Naive thymus-derived CD4-positive, alpha-beta T cell (primary cell): ENCODE measurements at places on chromosomes 11 and 22.

GRCh38 chr11:77630157-77630710 lies 7.4 kb downstream of the CLNS1A start:
- no peak overlapping the region for H3K27ac ChIP-seq
- no peak for DNase-seq
- H3K27me3 ChIP-seq, result no peaks in the 10 kb centered on the region
- H3K36me3 ChIP-seq, result no peaks in the 10 kb centered on the region
- H3K4me1 ChIP-seq, result peaks cover 5% of the 10 kb centered on the region

DNA sequence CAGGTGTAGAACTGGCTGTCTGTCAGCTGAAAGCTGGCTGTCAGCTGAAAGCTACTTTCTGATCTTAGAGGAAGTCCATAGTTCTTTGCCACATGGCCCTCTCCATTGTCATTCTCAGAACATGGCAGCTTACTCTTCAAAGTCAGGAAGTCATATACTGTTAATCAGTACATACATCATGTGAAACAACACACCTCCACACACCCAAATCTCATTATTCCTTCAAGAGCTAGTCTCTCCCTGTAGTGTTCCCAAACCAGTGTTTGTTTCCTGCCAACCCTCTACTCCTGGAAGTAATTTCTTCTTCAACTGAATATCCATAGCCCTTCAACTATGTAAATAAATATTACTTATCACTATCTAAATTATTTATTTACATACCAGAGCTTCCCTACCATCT lies 58.9 kb downstream of the OR5AK2 start:
- no peaks in the 10 kb centered on the region for H3K4me1 ChIP-seq
- no peak overlapping the region for H3K4me3 ChIP-seq
- no peaks in the 10 kb centered on the region for H3K27me3 ChIP-seq
- H3K36me3 ChIP-seq, result no peaks in the 10 kb centered on the region

- no peak overlapping the region for H3K4me3 ChIP-seq
- H3K27ac ChIP-seq, result no peak overlapping the region
- H3K27me3 ChIP-seq, result no peaks in the 10 kb centered on the region
- H3K36me3 ChIP-seq, result no peaks in the 10 kb centered on the region
- DNase-seq, result no peak
- H3K4me1 ChIP-seq, result no peaks in the 10 kb centered on the region
These were observed 6.9 kb upstream of the PSMC3 start for GRCh38 chr11:47433157-47433556.

GRCh38 chr11:102989379-102990047 lies 34.0 kb upstream of the MMP13 start:
- no peak overlapping the region for H3K4me3 ChIP-seq
- no peaks in the 10 kb centered on the region for H3K27me3 ChIP-seq
- no peak for DNase-seq
- H3K4me1 ChIP-seq, result no peaks in the 10 kb centered on the region

- no peaks in the 10 kb centered on the region for H3K27me3 ChIP-seq
- no peak for DNase-seq
- no peak overlapping the region for H3K27ac ChIP-seq
These were observed 814.5 kb downstream of the OPCML start for GRCh38 chr11:132717824-132718223.

DNA sequence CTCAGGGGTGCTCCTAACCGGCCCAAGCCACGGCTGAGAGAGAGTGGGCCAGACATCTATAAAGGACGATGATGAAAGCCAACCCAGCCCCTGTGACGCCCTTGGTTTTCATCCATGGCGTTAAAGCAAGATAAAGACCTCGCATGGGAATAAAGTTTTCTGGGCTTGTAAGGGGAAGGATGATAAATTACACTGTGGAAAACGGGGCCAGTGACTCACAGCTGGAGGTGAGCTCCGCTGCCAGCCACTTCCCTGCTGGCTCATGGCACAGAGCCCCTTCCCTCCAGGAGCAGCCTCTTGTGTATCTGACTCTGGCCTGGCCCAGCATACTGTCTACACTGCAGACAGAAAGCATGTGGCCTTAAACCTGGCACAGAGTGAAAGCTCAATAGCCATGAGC lies 503.2 kb upstream of the B3GAT1 start:
- H3K4me3 ChIP-seq, result no peak overlapping the region
- no peaks in the 10 kb centered on the region for H3K27me3 ChIP-seq
- H3K36me3 ChIP-seq, result no peaks in the 10 kb centered on the region

DNA sequence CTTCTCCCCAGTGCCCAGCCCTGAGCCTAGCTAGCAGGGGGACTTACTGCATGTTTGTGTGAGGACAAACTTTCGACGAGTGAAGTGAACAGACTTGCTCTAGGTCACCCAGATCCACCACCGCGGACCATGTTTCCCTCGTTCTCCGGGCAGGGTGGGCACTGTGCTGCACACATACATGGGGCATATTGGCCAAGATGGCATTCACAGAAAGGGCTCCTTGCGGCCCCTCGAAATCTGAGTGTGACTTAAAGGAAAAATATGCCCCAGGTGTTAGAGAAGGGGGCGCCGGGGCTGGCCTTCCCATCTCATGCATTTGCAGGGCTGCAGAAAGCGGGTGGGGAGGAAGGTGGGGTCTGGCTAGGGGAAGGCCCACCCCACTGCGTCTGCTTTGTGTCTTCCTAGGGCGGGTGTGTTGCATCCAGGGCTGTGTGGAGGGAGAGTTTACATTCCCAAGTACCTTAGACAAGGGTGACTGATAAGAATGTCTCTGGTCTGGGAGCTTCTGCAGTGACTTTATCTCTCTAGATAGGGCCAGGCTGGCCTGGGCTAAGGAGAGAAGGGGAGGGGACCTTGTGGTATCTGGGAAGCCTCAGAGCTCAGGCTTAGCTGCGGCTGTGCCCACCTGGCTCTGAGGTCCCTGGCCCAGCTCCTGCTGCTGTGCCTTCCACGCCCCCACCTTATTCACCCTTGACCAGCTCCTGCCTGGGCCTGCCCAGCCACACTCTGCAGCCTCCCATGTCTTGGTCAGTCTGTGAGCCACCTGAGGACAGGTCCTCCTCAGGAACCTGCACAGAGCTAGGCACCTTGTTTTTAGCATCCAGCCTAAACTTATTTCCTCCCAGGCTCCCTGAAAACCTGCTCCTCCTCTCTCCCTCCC lies 45.8 kb downstream of the LRRC32 start:
- H3K27ac ChIP-seq, result no peak overlapping the region
- H3K36me3 ChIP-seq, result no peaks in the 10 kb centered on the region
- no peaks in the 10 kb centered on the region for H3K27me3 ChIP-seq
- DNase-seq, result no peak
- no peak overlapping the region for H3K4me3 ChIP-seq

DNA sequence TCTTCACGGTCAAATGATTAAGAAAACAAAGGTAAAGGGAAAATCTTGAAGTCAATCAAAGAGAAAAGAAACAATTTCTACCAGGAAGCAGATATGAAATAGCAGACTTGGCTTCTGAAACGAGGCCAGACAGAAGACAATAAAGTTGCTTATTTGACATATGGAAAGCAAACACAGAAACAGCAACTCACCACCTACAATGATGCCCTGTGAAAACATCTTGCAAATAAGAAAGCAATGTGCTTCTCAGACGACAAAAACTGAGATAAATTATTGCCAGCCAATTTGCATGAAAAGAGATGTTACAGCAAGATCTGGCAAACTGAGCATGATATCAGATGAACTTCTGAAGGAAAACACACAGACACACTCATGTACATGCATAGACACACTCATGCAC lies 45.9 kb upstream of the CTSC start:
- H3K4me1 ChIP-seq, result no peaks in the 10 kb centered on the region
- H3K36me3 ChIP-seq, result no peaks in the 10 kb centered on the region
- H3K27me3 ChIP-seq, result no peaks in the 10 kb centered on the region
- no peak overlapping the region for H3K4me3 ChIP-seq
- H3K27ac ChIP-seq, result no peak overlapping the region

DNA sequence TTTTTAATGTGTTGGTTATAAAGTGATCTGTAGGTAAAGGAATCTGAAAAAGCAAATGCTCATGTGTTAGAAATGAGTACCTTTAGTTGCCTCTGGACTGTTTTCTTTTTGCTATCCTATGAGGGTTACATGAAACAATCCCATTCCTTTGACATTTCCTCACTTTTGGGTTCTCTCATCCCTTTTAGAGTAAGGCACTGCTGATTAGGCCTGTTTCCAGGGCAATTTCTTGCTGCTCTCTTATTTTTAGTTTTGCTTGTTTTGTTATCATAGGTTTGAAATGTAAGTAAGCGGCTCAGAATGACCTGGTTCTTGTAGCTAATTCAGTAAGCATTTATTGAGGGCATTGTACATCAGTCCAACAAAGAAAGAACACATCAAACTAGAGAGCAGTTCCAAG lies 138.9 kb downstream of the DDX10 start:
- no peak for DNase-seq
- no peaks in the 10 kb centered on the region for H3K36me3 ChIP-seq
- H3K4me1 ChIP-seq, result no peaks in the 10 kb centered on the region
- no peak overlapping the region for H3K4me3 ChIP-seq
- no peaks in the 10 kb centered on the region for H3K27me3 ChIP-seq
- no peak overlapping the region for H3K27ac ChIP-seq
